Glutamatergic neuron (in vitro differentiated cells): ENCODE measurements at places on chromosomes 5 and 9. TPM values are rescaled to one million over a fixed set of nuclear protein-coding genes. Genes with fewer than 3 reads are reported as not detected.

- H3K27me3 ChIP-seq, result no peaks in the 10 kb centered on the region
- H3K4me3 ChIP-seq, result no peak overlapping the region
- H3K4me1 ChIP-seq, result peaks cover 5% of the 10 kb centered on the region
- no peak for DNase-seq
Measured at GRCh38 chr5:15850939-15851341, 328.7 kb downstream of the MARCHF11 start.

C5orf34 gene
- 10.2 TPM for total RNA-seq

- no peak overlapping the region for H3K27ac ChIP-seq
- no peak for DNase-seq
- no peak overlapping the region for H3K4me3 ChIP-seq
- peaks cover 3% of the 10 kb centered on the region for H3K27me3 ChIP-seq
Measured at GRCh38 chr5:169175733-169176132, 125.2 kb downstream of the SLIT3 start.

DNA sequence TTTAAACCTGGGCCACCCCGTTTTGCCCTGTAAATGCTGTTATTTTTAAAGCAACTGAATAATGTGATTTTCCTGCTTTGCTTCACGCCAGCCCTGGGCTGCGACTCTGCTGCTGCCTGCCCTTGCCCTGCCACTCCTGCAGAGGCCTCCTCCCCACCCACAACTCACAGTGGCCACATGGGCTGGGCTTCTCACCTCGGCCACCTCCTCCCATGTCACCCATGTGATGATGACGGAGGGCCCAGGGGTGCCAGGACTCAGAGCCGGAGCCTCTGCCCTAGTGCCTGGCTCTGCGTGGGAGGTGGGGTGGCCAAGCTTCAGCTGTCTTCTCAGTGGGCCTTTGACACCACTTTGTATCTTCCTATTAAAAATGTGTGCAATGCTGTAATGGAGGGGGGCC is 48.1 kb upstream of the NKD2 start:
- H3K4me3 ChIP-seq, result no peak overlapping the region
- DNase-seq, result no peak
- H3K4me1 ChIP-seq, result peaks cover 25% of the 10 kb centered on the region

- peak overlapping the region; percentile 94 for H3K4me3 ChIP-seq
- peak overlapping the region; percentile 82 for H3K27ac ChIP-seq
- H3K4me1 ChIP-seq, result peaks cover 21% of the 10 kb centered on the region
- H3K27me3 ChIP-seq, result peaks cover 16% of the 10 kb centered on the region
- DNase-seq, result peak; percentile 17
Measured at GRCh38 chr9:134065612-134066419, 2.0 kb downstream of the BRD3 start.
